ENCODE measurements at places on chromosomes 2 and 18.

- DNase-seq = no peak
Measured at GRCh38 chr2:77479895-77480294, 42.3 kb downstream of the LRRTM4 start.

DNA sequence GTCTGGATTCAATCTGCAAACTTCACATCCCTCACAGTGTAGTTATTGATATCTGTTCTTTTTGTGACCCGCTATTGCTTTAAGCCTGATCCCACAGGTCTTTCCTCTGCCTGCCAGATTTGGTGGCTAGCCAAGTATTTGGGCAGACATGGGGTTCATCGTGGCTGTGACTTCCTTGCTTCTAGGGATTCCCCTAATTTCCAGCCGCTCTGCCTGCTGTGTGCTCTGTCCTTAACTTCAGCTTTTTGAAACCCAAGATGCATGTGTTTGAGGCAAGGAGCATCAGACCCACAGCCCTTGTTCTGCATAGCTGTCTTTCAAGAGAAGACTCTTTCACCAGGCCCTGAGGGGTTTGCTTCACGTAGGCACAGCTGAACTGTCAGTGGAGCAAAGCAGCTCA is 54.2 kb downstream of the NCAPH start:
- no peak for DNase-seq

DNA sequence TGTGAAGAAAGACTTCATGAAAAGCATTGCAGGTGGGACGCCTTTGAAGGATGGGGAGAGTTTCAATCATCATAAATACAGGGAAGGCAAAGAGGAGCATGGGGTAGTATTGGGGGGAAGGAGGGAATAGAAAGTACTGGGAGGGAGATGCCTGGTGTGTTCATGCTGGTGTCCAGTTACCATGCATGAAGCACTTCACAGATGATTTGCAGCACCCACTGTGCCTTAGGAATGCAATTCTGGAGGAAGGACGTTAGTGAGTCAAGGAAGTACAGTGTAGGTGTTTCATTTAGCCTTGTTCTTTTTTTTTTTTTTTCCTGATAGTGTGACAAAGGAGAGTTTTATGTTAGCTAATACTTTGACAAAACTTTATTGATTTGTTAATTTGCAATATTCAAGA is 36.8 kb downstream of the ADAM23 start:
- no peak for DNase-seq

DNA sequence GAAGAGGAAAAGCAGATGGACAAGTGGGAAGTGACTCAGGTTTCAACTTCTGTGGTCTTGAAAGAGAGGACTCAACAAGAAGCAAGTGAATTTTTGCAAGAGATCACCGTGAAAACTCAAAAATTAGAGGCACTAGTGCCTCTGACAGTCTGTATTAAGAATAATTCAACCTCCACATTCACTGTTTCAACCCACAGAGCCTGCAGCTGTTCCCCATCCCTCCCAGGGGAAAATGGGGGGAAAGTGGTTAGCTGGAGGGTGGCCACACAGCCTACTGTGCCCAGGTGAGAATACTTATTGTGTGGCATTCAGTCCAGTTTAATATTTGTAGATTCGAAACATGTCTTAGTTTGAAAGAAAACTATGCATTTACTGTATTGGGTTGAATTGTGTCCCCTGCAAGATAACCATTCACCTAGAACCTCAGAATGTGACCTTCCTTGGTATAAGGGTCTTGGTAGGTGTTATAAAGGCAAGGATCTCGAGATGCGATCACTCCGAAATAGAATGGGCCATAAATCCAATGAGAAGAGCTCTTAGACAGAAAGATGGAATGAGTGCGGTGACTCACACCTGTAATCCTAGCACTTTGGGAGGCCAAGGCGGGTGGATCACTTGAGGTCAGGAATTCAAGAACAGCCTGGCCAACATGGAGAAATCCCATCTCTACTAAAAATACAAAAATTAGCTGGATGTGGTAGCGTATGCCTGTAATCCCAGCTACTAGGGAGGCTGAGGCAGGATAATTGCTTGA is 94.3 kb downstream of the IRS1 start:
- no peak for DNase-seq

DNA sequence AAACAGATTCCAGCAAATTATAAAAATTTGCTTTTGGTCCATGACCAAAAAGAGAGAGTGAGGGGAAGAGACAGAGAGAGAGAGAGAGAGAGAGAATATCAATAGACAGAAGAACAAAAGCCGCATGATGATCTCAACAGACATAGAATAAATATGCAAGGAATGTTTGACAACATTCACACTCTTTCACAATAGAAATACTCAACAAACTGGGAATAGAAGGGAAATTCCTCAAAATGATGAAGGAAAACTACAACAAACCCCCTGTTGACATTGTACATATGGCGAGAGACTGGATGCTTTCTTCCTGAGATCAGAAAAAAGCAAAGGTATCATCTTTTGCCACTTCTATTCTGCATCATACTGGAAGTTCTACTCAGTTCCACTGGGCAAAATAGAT is 309.7 kb downstream of the RAD51AP2 start:
- peak; percentile 39 for DNase-seq

GRCh38 chr18:12943215-12943614 is 4.6 kb upstream of the SEH1L start:
- DNase-seq = no peak

GRCh38 chr2:105760639-105761337 is 16.1 kb downstream of the NCK2 start:
- no peak for DNase-seq

- no peak for DNase-seq
Measured at GRCh38 chr2:30777661-30778505, 29.4 kb downstream of the CAPN13 start.

GRCh38 chr2:95268211-95269035 is 5.8 kb upstream of the PROM2 start:
- no peak for DNase-seq

- no peak for DNase-seq
Measured at GRCh38 chr18:25672490-25672889, 320.5 kb upstream of the ZNF521 start.

- DNase-seq = no peak
Measured at GRCh38 chr2:193549661-193550060, 1354.9 kb upstream of the TMEFF2 start.

DNA sequence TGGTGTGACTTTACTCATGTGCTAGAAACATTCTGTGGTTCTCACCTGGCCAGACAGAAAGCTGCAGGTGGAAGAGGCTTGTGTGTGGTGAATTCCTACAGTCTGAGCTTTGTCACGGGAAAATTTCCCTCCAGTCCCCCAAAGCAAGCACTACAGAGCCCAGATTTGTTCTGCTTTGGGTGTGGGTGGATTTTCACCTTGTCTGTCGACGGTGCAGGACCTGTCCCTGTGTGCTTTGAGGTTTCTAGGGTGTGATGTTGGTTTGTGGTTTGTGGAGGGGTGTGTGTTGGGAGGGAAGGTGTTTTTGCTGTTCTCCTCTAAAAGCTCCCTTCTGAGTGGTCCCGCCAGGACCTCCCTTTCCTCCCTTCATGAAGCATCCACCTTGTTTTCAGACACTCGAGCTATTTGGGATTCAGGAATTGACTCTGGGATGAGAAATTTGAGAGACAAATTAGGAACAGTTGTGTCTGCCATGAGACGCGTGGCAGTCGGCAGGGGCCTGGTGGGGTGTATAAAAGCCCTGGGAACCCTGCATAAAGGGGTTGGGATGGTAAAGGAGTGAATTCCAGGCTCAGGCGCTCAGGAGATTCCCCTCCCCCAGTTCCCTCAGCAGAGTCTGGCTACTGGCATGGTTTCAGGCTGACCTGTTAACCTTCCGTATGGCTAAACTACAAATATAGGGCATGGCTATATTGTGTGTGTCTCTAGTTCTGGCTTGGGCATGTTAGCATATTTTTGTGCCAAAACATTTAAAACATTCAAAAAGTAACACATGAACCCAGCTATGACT is 65.5 kb downstream of the DGKD start:
- no peak for DNase-seq

- DNase-seq = peak; percentile 58
Measured at GRCh38 chr2:144515696-144516410, 4.1 kb downstream of the ZEB2 start.

DNA sequence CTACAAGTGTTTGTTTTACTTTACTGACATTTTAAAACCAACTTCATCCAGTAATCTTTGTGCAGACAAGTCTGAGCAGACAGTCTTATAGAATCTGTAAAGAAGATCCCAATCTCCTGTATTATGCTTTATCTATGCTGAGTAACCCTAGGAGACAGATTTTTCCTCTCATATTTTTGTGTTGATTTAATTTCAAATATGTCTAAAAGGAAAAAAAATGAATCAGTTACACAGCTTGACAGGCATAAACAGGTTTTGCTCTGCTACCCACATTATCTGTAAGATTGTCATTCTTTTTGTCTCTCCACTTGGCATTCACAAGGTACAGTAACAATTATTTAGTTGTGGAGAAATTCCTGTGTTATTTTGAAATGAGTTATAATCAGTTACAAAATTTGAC is 415.0 kb downstream of the NYAP2 start:
- no peak for DNase-seq

- peak; percentile 76 for DNase-seq
Measured at GRCh38 chr2:186641807-186642321, 52.0 kb upstream of the FAM171B start.

DNA sequence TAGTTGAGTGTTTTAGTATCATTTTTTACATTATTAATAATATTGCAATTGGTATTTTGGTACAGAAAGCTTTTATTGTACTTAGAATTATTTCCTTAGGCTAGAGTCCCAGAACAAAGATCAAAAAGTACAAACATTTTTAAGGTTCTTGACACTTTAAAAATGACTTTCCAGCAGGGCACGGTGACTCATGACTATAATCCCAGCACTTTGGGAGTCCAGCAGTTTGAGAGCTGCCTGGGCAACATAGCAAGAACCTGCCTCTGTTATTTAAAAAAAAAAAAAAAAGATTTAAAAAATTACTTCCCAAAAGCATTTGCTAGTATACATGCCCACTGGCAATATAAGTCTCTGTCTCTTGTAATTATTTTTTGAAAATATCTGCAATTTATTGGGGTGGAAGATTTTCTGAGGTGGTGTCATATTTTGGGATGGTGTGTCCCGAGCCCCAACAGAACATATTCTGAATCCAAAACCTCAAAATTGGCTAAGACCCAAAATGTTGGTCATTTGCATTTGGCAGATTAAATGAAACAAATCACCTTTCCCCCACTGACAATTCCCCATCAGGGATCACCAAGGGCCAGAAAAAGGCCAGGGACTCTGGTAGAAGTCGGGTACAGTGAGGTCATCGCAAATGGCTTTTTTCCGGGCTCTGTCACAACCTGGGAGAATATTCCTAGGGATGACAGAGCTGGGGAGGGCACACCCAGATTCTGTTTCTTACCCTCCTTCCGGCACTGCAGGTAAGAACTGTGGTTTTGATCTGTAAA is 42.1 kb downstream of the NIFK start:
- no peak for DNase-seq

GRCh38 chr18:62044490-62045000 is 142.3 kb downstream of the PIGN start:
- DNase-seq = no peak

- no peak for DNase-seq
Measured at GRCh38 chr2:16317211-16317830, 348.3 kb downstream of the CYRIA start.

DNA sequence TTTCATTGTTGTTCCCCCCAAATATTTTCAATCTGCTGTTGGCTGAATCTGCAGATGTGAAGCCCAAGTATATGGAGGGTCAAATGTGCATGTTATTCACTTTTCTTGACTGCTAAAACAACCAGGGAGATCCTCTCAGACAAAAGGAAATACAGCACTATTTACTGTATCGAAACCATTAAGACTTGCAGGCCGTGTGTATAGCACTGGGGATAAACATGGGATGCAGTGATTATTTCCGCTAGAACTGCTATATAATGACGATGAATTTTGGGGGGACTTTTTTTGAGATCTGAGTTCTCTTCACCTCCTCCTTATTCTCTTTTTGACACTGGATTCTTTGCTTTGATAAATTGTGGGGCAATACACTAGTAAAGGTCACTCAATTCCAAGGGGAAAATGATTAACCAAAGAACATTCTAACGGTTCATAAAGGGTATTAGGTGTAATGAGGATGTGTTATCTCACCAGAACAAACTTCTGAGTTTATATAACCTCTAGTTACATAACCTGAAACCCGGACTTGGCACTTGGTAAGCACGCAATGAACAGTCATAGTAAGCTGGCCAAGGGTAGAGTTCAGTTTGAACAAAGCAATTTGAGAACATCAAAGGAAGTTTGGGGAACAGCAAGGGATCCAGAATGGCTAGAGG is 3.5 kb upstream of the UGT1A1 start:
- DNase-seq = no peak

GRCh38 chr2:188620916-188621315 is 329.2 kb downstream of the GULP1 start:
- DNase-seq = no peak

DNA sequence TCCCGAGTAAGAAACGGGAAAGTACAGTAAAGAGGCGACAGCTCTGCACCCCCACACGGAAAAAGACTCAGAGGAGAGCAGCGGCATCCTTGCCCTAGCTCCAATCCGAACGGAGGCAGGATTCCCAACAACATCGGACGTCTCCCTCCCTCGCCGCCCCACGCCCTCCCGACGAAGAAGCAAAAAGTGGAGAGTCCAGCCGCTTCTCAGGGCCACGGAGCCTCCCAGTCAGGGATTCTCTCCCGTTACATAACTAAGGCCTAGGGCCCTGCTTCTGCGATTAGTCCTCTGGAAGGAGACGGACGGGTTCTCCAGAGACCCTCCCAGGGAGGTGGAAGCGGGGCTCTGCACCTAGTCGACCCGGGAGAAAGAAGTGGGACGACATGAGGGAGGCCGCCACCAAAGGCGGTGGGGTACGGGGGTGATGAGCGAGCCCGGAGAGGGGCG is 587 bp downstream of the SUMO1 start:
- DNase-seq = peak; percentile 74

All from GM03348 (cell line).